Activated CD4-positive, alpha-beta T cell treated with anti-CD3 and anti-CD28 coated beads for 36 hours (primary cell): ENCODE measurements at places on chromosomes 11 and 22. TPM values are rescaled to one million over a fixed set of nuclear protein-coding genes. Genes with fewer than 3 reads are reported as not detected.

DNA sequence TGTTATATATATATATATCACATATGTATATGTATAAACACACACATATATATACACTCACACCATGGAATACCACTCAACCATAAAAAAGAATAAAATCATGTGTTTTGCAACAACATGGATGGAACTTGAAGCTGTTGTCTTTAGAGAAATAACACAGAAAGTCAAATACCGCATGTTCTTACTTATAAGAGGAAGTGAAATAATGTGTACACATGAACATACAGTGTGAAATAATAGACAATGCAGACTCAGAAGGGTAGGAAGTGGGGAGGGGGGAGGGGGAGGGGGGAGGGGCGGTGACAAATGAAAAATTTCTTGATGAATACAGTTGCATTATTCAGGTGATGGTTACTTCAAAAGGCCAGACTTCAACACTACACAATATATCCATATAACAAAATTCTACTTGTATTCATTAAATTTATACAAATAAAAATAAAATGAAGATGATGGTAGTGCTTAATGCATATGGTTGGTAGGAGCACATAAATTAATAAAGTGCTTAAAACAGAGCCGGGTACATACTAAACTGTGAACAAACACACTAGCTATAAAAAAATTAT is 5.8 kb upstream of the OR5B2 start:
- DNase-seq, result no peak

DNA sequence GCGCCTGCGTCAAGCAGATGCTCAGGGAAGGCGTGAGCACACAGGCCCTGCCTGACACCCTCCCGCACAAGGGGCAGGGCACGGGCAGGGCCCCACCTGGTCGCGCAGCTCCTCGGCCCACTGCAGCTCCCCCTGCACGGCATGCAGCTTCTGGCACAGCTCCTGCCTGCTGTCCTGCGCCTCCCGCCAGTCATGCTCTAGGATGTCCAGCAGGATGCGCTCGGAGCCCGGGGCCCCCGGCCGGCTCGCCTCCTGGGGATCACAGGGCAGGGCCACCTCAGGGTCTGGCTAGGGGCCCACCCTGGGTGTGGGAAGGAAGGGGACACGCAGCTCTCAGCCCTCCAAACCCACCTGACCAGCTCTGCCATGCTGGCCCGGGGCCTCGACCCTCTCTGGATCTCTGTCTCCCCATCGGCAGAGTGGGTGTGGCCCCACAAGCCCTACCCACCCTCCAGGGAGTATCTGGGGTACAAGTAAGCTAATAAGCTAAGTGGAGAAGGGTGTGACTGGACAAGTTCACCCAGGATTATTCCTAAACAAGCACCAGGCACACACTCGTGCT is 10.7 kb downstream of the CARD10 start:
- no peak for DNase-seq

- no peak for DNase-seq
Measured at GRCh38 chr11:45577752-45578151, 87.7 kb downstream of the CHST1 start.

DNA sequence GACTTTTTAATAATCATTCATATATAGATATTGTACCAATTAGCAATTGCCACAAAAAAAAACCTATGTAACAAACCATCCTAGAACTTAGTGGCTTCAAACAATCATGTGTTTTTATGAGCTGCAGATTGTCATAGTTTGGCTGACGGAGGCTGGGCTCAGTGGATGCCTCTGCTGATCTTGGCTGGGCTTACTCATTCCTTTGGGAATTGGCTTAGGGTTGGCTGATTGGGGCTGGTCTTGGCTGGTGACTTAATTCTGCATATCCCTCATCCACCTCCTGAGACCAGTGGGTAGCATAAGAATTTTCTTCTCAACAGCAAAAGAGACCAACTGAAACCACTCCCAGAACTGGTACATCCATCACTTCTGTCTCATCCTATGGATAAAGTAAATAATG is 57.9 kb upstream of the PHF21B start:
- DNase-seq, result no peak

DNA sequence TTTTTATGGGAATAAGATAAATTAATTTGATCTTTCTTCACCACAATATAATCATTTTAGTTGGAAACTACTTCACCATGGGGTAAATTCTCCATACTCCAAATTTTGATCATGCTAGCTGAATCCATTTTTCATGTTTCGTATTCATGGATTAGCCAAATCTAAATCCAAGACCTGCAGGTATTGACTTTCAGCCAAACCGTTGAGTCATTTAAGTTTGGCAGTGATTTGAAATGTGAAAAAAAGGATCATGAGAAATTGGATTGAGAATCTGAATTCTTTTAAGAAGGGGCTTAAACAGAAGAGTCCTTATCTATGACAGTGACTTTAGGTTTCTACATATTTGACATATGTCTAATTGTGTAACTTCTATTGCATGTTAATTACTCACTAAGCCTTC is 5.3 kb downstream of the GAS2 start:
- DNase-seq, result no peak

DNA sequence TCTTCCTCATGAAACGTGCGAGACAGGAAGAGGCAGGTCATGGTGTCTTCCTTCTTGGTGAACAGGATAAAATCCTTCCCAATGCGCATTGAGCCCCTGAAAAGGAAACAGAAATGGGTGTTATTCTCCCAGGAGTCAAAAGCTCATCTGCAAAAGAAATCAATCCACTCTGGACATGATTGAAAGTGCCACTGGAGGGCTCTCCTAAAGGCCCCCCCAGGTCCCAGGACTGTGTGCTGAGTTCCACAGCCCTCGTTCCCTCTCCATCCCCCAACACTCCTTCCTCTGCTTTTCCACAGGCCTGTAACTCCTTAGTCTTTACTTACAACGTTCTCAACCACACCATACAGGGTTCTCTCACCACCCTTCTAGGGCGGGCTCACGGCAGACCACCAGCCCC is 22.2 kb downstream of the MORC2 start:
- no peak for DNase-seq

DNA sequence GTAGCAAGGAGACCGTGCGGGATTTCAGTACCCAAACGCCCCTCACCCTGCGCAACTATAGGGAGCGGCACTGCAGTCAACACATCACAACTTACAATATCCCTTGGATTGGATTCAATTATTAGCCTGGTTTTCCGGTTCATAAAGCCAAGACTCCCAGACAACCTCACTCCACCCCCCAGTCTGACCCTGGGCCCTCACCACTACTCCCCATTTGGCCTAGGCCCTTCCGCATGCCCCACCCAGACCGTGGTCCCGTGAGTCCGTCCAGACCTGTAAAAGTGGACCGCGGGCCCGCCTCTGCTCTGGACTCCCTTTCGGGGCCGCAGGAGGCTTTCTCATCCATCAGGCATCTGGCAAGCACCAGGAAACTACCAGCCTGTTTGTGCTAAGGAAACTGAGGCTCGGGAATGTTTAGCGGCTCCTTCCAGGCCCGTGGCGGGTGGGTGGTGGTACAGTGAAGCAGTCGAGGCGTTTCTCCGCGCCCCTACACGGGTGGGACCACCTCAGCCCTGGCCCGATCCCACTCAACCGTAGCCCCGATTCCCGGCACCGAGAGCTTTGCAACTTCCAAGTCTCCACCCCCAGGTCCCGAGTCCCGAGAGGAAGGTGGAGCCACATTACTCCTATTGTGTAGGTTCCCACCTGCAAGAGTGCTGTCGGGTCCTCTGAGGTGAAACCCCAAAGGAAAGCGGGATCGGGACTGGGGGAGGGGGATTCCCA is 679 bp upstream of the DPP3 start:
- DNase-seq, result peak; percentile 29

DNA sequence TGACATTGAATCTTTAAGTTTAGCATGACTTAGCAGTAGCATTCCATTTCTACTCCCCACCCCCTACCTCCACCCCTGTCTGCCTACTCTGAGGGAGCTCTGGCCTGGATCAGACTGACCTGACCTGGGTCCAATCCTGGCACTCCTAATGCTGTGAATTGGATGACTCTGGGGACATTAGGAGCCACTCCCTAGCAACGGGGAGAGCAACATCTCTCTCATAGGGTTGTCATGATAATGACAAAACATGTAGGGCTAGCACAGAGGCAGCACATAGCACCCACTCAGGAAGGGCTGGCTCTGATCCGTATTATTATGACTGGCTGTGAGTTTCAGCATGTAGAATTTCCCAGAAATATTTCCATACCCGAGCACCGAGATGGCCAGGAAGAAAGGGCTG is 40.5 kb downstream of the CABIN1 start:
- DNase-seq, result no peak

- no peak for DNase-seq
Measured at GRCh38 chr11:93540896-93541553, 2.2 kb downstream of the SMCO4 start.

DNA sequence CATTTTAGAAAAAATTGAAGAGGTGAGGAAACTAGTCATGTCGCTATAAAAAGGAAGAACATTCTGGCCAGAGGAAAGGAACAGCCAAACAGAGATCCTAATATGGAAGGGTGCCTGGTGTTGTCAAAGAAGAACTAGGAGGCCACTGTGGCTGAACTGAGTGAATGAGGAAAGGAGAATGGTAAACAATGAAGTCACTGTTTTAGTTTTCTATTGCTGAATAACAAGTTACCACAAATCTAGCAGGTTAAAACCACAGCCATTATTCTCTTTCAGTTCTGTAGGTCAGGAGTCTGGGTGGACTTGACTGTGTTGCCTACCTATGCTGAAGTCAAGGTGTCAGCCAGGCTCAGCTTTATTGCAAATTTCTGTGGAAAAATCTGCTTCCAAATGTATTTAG is 549.3 kb upstream of the CCDC90B start:
- DNase-seq, result no peak

- DNase-seq, result no peak
Measured at GRCh38 chr11:46900091-46900746, 18.1 kb downstream of the LRP4 start.

DNA sequence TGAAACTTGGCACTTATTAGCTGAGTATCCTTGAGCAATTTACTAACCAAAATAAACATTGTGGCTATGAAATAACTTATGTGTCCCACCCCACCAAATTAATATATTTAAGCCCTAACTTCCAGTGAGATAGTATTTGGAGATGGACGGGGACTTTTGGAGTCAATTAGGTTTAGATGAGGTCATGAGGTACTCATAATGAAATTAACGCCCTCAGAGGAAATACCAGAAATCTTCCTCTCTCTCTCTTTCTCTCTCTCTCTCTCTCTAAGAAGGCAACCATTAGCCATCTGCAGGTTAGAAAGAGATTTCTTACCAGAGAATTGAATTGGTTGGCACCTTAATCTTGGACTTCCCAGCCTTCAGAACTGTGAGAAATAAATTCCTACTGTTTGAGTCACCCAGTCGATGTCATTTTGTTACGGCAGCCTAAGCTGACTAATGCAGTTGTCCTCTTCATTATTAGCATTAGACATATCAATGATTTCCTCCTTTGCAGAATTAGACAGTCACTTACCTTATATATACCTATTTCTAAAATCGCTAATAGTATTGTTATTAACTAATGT is 1284.0 kb downstream of the FAM181B start:
- no peak for DNase-seq

- peak; percentile 61 for DNase-seq
Measured at GRCh38 chr11:114738954-114739353, 60.6 kb downstream of the NXPE2 start.

GRCh38 chr11:97683733-97684132 is 1293.9 kb downstream of the JRKL start:
- no peak for DNase-seq

- DNase-seq, result no peak
Measured at GRCh38 chr22:27809226-27809603, 7.7 kb upstream of the MN1 start.

DNA sequence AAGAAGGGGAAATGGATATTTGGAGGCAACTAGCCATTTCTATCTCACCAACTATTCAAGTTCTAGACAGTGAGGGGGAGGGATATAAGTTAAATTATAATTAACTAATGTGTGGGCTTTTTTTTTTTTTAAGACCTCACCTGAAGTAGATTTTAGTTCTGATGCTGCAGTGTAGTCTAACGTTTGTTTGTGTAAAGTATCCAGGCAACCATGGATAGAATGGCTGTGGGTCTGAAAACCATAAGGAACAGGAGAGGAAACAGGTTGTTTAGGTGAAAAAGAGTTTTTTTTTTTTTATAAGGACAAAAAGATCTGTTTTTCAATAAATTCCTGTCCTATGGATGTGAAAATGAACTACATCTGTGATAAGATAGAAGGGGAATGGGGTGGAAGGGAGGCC is 262.4 kb upstream of the PLET1 start:
- no peak for DNase-seq

GRCh38 chr11:134949121-134950090 is 537.4 kb upstream of the B3GAT1 start:
- no peak for DNase-seq

OR5D18 gene
- total RNA-seq, result not detected

TMPRSS4 gene
- not detected for total RNA-seq

SPI1 gene
- 0.11 TPM for total RNA-seq

OR2D3 gene
- total RNA-seq, result not detected
